ENCODE measurements at places on chromosomes 16 and 17. TPM values are rescaled to one million over a fixed set of nuclear protein-coding genes. Genes with fewer than 3 reads are reported as not detected.

DNA sequence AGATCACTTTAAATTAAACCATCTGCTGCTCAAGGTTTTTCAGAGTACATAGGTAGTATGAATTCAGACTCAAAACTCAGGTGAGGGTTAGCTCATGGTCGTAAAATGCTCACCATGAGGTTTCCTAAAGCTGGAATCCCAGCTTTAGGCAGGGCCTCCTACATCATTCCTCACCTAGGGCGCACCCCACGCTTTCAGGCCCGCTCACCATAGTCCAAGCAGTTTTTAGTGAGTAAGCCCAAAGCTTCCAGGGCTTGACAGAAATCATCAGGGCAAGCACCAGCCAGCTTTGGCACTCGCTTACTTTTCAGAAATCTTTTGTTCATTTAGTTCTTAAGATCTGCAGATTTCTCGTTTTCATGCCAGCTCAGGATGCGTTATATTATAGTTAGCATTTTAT, 89.8 kb downstream of the HIC1 start:
- DNase-seq: no peak

GEMIN4 gene
- total RNA-seq: 17.2 TPM

DNA sequence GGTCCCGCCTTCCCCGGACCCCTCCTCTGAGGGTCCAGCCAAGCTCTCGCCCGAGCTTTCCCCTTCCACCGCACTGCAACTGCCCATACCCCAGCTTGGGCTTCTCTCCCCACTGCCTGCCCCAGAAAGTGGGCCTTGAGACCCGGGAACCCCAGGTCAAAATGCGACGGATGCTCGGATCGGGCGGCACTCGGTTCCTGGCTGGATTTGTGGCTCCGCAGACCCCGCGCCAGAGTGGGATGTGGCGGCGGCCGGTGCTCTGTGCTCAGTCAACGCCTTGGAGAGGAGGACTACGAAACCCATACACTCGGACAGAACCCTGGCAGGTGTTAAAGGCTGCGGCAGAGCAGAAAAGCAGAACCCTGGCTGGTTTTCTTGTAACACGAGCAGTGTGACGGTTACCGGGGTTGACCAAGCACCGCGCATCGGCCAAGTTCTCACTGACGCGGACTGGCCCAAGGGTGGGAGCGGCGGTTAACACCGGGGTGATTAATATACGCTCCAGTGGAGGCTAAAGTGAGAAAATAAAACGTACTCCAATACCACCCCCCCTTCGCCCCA, 885 bp upstream of the SLFN13 start:
- peak; percentile 63 for DNase-seq

GRCh38 chr16:22789281-22789945, 24.5 kb upstream of the HS3ST2 start:
- no peak for DNase-seq

- DNase-seq: peak; percentile 57
Measured at GRCh38 chr16:66459878-66460277, 32.8 kb downstream of the BEAN1 start.

AXIN2 gene
- 12.8 TPM for total RNA-seq

- no peak for DNase-seq
Measured at GRCh38 chr17:73806768-73807167, 162.5 kb upstream of the SDK2 start.

DNA sequence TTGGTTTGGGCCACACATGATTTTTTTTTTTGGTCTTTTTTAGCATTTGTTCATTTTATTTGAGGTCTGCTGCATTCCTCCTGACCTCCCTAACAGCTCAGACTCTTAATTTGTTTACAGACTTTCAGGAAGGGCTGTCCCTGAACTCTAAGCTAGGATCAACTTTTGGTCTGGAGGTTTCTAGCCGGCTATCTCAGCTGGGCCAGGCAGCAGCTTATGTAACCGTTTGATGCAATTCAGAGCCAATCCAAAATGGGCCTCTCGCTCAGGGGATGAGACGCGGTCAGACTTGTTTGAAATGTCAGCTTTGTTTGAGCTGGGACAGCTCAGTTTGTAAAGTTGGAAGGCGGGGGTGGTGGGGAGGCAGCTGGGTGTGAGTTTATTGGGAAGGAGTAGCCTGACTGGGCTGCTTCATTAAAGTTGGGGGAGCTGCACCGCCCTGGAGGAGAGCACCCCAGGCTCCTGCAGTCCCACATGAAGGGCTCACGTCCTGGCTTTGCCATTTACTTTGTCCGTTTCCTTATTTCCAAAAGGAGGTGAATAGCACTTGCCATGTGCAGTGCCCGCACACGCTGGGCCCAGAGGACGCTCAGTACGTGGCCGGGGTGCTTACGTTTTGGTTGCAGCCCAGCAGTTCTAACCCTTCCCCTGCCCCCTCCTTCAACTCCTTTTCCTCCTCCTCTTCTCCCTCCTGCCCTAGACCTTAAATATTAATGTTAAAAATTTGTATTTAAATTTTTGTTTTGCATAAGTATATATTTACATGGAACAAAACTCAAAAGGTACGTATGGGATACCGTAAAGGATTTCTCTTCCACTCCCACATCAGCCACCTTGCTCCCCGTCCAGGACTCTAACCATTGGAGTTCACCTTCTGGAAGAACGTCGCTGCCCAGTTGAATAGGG, 121.2 kb downstream of the SNX29 start:
- DNase-seq: peak; percentile 41

DNA sequence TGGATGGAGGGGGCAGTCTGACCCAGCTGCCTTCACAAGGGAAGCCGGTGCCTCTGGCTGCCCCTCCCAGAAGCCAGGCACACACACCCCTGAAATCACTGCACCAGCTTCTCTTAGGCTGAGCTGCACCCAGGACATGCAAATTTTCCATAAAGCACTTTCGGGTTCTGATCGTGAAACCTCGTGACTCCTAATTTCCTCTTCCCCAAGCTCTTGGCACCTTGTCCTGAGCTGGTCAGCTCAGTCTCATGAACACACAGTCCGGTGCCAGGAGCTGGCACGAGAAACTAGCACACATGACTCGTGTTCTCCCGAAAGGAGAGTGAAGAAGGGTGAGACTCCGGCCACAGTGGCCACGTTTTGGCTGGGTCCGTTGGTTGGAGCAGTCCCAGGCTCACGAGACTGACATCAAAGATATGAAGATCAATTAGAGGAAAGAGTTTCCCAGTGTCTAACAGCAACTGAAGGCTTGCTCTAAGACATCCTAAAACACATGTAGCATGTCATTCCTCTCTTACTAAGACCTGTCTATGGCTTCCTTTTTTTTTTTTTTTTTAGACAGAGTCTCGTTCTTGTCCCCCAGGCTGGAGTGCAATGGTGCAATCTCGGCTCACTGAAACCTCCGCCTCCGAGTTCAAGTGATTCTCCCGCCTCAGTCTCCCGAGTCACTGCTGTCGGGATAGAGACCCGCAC, 9.2 kb upstream of the ABR start:
- DNase-seq: peak; percentile 95

DNA sequence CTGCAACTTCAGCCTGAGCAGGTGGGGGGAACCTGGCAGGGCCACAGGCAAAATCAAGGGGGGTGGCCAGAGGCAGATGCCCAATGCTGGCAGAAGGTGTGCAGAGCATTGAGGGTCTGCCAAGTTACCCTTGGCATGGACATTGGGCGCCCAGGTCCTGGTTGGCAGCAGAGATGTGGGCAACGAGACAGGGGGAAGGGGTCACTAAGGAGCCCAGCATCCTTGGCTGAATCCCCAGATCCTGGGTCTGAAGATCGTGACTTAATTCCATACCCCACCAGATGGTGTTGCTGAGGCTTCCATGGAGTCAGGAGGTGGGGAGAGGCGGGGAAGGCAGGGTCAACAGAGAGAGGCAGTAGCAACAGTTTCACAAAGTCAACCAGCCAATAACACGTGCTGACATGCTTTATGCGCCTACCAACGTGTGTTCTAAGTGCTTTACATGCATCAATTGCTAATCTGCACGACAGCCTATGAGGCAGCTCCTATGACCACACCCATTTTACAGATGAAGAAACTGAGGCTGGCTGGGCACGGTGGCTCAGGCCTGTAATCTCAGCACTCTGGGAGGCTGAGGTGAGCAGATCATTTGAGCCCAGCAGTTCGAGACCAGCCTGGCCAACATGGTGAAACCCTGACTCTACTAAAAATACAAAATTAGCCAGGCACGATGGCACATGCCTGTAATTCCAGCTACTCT, 83.3 kb downstream of the GSG1L start:
- peak; percentile 62 for DNase-seq

- DNase-seq: no peak
Measured at GRCh38 chr17:77002103-77003045, 134.2 kb downstream of the MGAT5B start.

- DNase-seq: no peak
Measured at GRCh38 chr17:9220398-9221146, 199.3 kb downstream of the NTN1 start.

- DNase-seq: no peak
Measured at GRCh38 chr17:46809110-46809571, 9.4 kb downstream of the WNT3 start.

KLHL10 gene
- total RNA-seq: 0.36 TPM

DNA sequence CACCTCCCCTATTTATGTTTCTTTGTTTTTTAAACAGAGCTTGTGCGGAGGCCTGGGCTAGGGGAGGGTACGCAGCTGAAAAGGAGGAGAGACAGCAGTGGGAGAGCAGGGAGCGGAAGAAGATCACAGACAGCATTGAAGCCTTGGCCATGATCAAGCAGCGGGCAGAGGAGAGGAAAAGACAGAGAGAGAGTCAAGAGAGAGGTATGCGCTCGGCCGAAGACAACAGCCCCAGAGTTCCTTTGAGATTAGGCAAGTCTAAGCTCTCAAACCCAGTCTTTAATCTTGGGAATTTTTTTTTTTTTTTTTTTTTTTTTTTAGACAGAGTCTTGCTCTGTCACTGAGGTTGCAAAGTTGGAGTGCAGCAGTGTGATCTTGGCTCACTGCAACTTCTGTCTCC, 20.6 kb downstream of the DNAAF1 start:
- DNase-seq: no peak

- DNase-seq: no peak
Measured at GRCh38 chr17:81339191-81339533, 44.1 kb upstream of the SLC38A10 start.

GRCh38 chr16:73046849-73047214, 1.1 kb downstream of the ZFHX3 start:
- DNase-seq: no peak

- DNase-seq: no peak
Measured at GRCh38 chr17:16962804-16963203, 9.1 kb downstream of the TNFRSF13B start.

PRMT7 gene
- total RNA-seq: 41.7 TPM

DNA sequence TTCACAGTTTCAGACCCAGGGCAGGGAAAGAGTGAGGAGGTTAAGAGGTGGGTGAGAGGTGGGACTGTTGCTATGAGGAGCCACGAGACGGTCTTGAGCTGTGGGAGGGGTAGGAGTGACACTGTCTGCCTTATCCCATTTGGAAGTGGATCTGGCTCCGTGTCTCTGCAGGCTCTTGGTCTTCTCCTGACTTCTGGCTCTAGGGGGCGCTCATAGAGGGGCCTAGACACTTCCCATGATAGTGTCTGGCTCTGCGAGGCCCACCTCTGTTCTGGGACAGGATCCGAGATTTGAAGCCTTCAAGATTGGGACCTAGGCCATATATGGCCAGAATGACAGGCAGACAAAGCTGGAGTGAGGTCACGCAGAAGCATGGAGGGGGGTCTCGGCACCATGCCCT, 204.5 kb downstream of the GSG1L start:
- no peak for DNase-seq

MARCHF10 gene
- not detected for total RNA-seq

PSMC3IP gene
- total RNA-seq: 3.9 TPM

- no peak for DNase-seq
Measured at GRCh38 chr16:58375386-58375785, 16.9 kb upstream of the GINS3 start.

FNDC8 gene
- total RNA-seq: not detected

GRCh38 chr17:12691173-12691572, 25.5 kb downstream of the MYOCD start:
- peak; percentile 63 for DNase-seq

SPATA32 gene
- not detected for total RNA-seq

DNA sequence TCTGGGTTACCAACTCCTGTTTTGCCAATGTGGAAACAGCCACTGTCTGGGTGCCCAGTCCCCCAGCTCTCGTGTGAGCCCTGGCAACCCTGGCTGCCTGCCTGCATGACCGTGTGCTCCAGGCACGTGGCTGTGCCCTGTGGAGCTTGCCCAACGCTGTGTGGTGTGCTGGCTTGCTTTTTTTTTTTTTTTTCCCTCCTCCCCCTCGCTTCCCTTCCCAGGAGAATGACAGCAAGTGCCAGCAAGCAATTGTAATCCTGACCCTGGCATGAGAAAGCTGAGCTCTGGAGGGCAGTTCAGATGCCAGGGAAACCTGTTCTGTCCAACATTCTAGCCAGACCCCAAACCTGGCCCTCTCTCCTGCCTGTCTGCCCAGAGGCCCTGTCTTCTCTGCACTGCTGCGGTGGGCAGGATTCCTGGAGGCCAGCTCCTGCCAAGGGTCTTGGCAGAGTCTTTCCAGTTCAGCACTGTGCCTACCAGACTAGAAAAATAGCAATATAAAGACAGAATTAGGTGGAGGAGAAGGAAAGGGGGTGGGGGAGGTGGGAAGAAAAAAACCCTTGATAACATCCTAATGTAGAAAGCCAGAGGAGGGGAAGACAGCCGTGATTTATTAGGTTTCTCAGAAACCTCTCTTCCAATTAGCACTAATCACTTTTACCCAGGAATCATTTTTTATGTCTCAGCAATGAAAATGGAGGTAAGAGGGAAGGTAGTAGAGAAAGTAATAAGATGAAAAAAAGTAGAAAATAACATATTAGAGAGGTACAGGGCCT, 9.0 kb downstream of the HLF start:
- DNase-seq: peak; percentile 84

DNA sequence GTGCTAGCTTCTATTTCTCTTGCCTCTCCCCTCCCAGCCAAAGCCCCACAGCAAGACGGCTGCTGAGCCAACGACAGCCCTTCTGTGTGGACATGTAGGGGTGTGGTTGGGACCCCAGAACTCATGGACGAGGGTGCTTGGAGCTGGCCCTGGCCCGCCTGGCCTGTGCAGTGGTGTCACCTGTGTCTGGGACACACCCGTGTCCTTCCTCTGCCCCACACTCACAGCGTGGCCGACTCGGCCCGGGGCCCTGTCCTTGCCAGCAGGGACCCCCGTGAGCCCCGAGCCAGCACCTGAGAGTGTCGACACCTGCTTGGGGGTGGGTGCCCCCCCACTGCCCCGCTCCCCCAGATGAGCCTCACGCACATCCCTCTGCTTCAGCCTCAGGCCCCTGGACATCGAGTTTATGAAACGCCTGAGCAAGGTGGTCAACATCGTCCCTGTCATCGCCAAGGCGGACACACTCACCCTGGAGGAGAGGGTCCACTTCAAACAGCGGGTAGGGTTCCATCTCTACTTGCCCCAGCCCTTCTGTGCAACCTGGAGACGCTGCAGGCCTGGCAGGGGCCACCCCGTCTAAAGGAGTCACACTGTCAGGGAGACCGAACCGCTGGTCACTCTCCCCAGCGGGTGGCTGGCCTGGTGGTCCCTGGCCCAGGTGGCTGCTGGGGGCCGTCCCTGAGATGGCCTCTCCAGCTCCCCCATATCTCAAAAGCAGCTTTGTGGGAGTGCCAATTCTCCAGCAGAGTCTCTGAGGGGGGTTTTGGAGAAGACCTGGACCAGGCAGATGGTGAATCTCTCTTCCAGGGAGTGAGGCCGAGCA, 349.8 kb downstream of the SEC14L1 start:
- DNase-seq: peak; percentile 77

NUDT7 gene
- 12.1 TPM for total RNA-seq
